Foreskin keratinocyte (primary cell): ENCODE measurements at places on chromosomes 3 and 15.

DNA sequence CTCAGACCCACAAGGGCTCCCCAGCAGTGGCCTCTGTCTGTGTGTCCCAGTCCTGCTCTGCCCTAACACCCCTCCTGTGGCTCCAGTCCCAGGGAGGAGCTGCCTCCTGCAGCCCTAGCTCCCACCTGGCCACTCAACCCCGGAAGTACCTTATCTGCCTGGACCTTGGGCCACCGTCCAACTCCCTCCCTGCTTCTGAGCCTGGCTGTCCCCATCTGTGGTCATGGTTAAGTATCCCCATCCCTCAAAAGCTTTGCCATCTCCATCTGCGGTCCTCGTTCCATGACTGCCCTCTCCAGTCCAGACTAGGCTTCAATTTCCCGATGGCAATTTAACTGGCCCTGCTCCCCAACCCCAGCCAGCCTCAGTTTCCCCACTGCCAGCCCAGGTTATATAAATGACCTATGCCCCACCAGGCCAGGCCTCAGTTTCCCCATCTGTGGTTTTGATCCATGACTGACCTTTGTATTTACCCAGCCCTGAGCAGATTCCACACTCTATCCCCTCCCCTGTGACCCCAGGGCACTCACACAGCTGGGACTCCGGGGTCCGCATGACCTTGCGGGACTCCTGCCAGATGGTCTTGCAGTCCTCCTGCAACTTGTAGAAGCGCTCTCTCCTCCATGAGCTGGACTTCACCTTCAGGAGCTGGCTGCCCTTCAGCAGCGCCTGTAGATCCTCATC is 9.6 kb downstream of the PLCD1 start:
- no peak for DNase-seq

GRCh38 chr3:126261037-126261436 is 80.7 kb upstream of the ALDH1L1 start:
- DNase-seq: no peak

- peak; percentile 36 for DNase-seq
Measured at GRCh38 chr3:48863122-48863521, 15.4 kb upstream of the PRKAR2A start.

DNA sequence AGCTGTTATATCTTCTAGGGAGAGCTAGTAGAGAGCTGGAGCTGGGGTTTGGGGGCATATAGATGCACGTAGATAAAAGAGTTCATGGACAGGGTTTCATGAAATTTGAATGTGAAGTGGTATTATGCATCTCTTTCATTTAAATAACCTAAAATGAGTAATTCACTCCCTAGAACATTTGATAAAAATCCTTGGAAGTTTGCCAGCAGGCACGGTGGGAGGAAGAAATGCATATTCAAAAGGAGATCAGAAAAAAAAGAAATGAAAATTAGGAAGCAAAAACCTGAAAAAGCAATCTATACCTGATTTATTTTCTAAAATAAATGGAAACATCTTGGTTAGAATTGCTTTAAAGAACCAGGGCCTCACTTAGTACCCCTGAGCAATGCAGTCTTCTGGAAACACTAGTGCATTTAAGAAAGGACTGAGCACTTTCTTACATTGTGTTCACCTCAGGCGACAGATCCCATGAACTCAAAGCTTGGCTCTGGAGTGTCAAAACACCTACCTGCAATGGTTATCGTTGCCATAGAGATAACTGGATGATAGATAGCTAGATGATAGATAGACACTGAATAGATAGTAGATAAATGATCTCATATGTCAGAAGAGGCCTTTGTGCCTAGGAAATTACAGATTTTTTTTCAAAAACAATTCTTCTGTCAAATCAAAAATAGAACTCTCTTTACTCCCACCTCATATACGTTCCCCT is 458.6 kb upstream of the THRB start:
- no peak for DNase-seq

DNA sequence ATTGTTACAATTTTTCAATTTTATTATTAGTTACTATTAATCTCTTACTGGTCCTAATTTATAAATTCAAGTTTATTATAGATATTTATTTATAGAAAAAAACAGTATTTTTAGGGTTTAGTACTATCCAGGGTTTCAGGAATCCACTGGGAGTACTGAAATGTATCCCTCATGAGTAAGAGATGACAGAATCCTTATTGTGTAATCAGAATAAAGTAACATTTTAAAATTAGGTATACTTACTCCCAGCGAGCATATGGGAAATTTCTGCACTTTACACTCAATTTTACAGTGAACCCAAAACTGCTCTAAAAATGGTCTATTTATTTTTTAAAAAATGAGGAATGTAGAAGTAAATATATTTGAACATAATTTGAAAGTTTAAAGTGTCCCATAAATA is 202.7 kb downstream of the CGGBP1 start:
- DNase-seq: no peak

DNA sequence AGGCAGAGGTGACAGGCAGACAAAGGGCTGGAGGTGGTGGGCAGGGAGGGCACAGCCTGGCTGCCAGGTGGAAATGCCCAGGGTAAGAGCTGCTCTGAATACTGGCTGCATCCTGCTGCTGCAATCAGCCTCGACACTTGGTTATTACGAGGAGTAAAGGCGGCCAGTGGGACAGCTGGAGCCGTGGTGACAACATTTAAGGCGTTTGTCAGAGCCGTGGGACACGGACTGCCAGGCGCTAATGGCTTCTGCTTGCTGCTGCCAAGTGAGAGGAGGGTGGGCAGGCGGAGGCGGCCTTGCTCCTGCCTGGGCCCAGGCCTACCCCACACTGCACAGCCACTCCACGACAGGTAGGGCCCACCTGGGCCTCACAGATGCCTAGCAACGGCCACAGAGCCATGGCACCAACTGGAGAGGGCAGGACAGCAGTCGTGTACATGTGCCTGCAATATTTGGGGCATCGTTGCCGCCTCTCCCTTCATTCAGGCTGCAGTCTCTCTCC is 49.2 kb upstream of the TMEM115 start:
- no peak for DNase-seq

DNA sequence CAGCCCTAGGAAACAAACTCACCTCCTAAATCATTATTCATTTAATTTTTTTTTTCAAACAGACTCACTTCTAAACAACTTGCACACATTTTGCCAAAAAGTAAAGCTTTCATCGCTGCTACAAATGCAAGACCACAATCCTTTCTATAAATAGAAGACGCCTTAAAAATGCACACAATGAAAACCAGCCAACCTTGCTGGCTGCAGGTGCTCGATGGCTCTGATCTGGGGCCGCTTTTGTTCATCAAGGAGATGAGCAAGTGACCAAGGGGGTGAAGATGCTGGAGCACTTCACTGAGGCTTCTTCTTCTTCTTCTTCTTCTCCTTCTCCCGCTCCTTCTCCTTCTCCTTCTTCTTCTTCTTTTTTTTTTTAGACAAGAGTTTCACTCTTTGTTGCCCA is 12.7 kb upstream of the SLC6A6 start:
- DNase-seq: no peak

- DNase-seq: no peak
Measured at GRCh38 chr3:125156456-125156855, 56.1 kb downstream of the SLC12A8 start.

- DNase-seq: no peak
Measured at GRCh38 chr15:90344662-90345061, 7.4 kb upstream of the ZNF774 start.

DNA sequence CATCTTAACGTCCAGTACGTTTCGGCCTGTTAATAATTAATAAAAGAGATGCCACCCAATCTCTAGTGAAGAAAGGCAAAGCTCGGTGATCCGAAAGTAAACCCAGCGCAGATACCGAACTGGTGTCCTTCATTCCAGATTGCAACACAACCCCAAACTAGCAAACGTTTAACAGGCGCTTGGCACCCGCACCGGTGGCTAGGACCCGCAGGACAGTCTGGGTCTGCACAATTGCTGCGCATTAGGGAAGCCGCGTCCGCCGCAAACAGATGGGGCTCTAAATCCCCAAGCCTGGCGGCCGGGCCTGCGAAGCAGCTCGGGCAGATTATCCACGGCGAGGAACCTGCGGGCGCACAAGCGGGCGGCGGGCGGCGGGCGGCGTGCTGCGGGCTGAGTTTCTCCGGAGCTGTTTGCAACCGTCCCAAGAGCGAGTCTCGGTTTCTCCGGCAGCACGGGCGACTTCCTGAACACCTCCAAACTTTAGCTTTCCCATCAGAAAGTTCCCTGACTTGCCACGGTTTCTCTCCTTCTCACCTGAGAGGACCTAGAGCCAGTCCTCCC is 112.1 kb upstream of the ICE2 start:
- peak; percentile 25 for DNase-seq

DNA sequence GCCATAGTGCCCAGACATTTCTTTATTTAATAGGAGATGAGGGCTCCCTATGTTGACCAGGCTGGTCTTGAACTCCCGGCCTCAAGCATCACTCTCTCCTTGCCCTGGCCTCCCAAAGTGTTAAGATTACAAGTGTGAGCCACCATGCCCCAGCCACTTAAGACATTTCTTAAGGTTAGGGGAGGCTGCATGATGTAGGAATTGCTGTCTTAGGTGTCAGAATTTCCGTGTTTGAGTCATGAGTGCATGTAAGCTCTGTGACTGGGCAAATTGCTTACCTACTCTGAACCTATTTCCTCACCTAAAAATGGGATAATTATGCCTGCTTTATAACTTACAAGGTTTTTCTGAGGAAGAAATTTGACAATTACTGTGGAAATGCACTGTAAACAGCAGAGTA is 34.2 kb upstream of the SIAH2 start:
- DNase-seq: peak; percentile 18

DNA sequence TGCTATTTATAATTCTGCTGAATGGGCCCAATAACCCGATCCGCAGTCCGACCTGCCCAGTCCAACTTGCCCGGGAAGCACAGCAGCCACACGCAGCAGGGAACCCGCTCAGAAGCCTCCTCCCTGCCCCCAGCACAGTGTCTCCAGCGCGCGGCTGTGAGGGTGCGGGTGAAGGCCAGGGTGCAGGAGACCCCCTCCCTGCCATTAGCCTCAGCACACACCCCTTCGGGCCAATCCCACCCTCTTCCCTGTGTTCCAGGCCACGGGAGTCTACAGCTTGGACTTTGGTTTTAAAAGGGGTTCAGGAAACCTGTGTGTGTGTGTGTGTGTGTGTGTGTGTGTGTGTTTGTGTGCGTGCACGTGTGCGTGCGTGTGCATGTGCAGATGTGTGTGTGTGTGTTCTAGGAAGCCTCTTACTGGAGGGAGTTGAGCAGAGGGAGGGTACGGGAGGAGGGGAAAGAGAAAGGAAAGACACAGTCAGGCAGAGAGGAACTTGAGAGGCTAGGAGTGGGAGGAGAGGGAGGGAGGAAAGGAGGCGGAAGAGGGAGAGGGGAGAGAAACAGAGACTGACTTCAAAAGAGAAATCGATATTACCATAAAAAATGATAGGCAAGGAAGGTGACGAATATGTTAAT is 34.2 kb downstream of the ATP2B2 start:
- no peak for DNase-seq

DNA sequence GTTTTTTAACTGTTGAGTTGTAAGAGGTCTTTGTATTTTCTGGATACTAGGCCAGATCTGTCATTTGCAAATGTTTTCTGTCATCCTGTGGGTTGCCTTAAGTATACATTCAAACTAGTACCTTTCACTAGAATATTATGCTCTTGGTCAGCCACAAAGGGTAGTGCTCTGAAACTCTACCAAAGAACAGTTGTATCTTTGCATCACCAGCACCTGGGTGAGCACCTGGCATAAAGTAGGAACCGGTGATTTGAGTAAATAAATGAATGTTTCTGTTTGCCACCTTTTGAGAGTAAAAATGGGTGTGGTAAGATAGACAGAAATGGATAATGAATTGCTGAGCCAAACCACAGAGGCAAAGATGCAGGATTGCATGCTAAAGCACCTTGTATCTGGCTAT is 98.7 kb downstream of the SLCO3A1 start:
- DNase-seq: no peak

GRCh38 chr3:73484656-73485248 is 140.0 kb downstream of the PDZRN3 start:
- peak; percentile 2 for DNase-seq

DNA sequence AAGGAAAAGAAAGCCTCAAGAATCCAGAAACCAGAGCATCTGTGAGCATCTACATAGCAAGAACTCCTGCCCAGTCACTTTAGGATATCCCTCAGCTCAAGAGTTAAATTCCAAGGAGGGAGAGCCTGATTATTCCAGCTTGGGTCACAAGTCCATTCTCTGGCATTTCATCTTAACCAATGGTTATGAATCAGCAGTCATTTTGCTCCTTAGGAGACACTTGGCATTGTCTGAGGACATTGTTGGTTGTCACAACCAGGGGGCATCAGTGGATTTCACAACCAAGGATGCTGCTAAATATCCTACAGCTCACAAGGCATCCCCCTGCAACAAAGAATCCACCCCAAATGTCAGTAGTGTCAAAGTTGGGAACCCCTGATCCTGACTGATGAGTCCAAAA is 51.0 kb upstream of the LMCD1 start:
- no peak for DNase-seq

DNA sequence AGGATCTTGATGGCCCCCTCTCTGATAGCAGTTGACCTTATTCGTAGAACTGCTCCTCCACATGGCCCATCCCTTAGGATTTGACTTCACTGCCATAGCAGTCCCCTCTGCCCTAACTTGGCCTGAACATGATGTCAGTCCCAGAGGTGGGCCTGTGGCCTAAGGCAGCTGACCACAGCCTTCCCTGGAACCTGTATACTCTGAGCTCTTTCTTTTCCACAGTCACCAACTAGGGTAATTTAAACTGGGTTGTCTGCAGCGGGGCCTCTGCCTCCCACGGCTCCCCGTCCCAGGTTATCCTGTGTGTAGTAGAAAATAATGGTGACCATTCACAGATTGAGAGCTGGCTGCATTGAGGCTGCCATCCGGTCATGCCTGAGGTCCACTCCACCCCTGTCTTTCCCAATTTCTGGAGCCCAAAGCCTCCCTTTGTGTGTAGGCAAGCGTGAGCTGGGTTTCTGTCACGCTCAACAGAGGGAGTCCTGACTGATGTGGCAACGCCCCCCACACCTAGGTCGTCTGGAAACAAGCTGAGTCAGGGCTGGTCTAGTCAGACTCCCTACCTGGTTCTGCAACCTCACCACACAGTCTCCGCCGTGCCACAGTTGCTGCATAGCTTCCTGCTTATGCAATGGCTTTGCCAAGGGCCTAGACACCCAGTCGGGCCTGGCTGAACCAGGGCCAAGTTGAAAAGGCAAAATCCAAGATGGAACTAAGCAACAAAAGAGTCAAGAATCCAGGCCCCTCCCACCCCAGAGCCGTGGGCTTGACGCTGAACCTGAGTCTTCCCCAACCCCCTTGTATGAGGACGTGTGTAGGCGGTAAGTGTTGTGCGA is 284.5 kb downstream of the XXYLT1 start:
- DNase-seq: peak; percentile 83

DNA sequence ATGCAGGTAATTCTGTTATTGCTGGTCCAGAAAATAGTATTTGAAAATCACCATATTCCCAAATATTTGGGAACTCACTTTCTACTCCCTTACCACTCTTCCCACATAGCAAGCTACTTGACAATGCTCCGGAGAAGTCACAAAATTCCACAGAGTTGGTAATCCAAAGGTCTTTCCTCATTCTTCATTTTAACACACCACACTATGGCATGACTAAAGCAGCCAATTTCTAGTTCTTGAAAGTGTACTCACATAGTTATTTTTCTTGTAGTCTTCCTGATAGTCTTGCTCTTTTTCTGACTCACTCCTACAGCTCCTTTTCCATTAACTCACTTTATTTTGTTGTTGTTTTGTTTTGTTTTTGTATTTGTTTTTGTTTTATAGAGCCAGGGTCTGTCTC is 67.2 kb downstream of the MYO9A start:
- no peak for DNase-seq

- no peak for DNase-seq
Measured at GRCh38 chr3:55305696-55306485, 181.2 kb downstream of the WNT5A start.
